ENCODE measurements at places on chromosomes 11 and 22.

GRCh38 chr11:73140213-73141030 lies 1.7 kb downstream of the FCHSD2 start:
- DNase-seq = peak; percentile 68

GRCh38 chr11:125773516-125773915 lies 5.1 kb downstream of the PATE2 start:
- no peak for DNase-seq

GRCh38 chr11:17148536-17148935 lies 59.2 kb downstream of the PIK3C2A start:
- no peak for DNase-seq

GRCh38 chr11:121652971-121653370 lies 200.2 kb upstream of the SORL1-AS1 start:
- no peak for DNase-seq

- no peak for DNase-seq
Measured at GRCh38 chr22:42805016-42805997, 51.8 kb downstream of the ARFGAP3 start.

- no peak for DNase-seq
Measured at GRCh38 chr22:37086184-37086583, 23.3 kb downstream of the TMPRSS6 start.

- DNase-seq = no peak
Measured at GRCh38 chr11:10265936-10266335, 28.1 kb downstream of the SBF2 start.

- DNase-seq = no peak
Measured at GRCh38 chr11:7167976-7168740, 79.4 kb downstream of the RBMXL2 start.

Data from MM.1S (cell line).